ENCODE measurements at places on chromosomes 7 and 10.

GRCh38 chr10:52348037-52348564, 34.0 kb downstream of the DKK1 start:
- no peak for DNase-seq

DNA sequence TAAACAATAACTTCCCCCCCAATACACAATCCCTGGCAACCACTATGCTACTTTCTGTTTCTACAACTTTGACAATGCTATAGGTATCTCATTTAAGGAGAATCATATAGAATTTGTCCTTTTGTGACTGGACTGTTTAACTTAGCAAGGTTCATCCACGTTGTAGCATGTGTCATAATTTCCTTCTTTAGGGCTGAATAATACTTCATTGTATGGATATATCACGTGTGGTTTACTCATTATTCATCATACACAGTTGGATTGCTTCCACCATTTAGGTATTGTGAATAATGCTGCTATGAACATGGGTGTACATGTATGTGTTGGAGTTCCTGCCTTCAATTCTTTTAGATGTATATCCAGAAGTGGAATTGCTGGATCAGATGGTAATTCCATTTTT, 111.0 kb downstream of the LMBR1 start:
- no peak for DNase-seq

DNA sequence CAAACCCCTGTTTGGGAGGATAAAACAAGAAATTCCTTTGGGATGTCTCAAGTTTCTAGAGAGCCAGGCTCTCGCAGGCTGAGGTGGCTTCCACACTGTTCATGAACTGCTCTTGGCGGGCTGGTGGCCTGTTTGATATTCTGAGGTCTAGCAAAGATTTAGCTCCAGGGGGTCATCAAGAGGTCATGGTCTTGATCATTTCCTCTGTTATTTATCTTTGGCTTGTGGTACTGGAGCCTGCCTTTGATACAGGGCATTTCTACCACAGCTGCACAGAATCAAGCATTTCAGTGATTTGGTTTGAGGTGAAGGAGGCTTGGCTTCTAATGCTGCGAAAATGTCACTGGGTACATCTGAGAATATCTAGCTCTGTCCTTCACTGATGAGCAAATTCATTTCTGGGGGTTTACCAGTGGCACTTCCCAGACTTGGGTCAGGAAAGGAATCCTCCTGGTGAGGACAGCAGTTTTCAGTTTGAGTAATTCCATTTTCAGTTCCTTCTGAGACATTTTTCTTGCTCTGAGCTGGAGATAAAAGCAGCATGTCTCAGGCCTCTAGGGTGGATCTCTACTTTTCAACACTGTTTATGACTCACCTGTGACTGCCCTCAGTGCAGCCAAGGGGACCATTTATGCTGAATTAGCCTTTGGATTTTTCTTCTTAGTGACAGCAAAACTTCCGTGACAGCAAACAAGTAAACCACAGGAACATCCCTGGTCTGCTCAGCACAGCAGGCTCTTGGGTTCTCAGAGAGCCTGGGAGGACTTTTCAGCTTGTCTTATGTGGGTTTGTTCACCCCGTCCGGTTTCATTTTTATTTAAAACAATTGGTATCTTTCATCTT, 312.0 kb downstream of the RNLS start:
- peak; percentile 52 for DNase-seq

- DNase-seq: no peak
Observed at GRCh38 chr7:32042900-32043299, 27.3 kb downstream of the PDE1C start.

DNA sequence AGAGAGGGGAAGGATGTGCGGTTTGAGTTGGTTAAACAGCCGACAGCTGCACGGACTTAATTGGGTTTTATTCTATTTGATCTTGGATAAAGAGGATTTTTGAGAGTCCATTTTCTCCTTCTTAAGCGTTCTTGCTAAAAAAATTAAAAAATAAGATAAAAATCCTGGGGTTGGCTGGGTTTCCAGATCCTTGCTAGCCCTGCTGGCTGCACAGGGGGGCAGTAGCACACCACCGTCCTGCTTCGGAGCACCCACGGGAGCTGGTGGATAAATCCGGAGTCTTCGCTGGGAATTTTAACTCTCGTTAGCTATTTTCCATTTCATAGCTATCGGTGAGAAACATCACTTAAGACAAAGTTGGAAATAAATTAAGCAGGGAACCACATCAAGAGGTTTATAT, 792.0 kb downstream of the TYW1 start:
- no peak for DNase-seq
